ENCODE measurements at places on chromosomes 5 and 9.
A peak's percentile ranks its signal among the peaks of the same experiment; 100 is the strongest.

- no peak for DNase-seq
Observed at GRCh38 chr9:89006996-89007967, 16.0 kb downstream of the S1PR3 start.

- DNase-seq = no peak
Observed at GRCh38 chr5:103205991-103206700, 52.4 kb upstream of the MACIR start.

GRCh38 chr9:37976714-37977477, 73.0 kb upstream of the SLC25A51 start:
- no peak for DNase-seq

GRCh38 chr5:135521964-135522363, 13.8 kb downstream of the NEUROG1 start:
- no peak for DNase-seq

- no peak for DNase-seq
Observed at GRCh38 chr5:80165452-80165851, 90.4 kb downstream of the SERINC5 start.

GRCh38 chr5:81140441-81140840, 92.7 kb upstream of the CKMT2 start:
- DNase-seq = peak; percentile 28

DNA sequence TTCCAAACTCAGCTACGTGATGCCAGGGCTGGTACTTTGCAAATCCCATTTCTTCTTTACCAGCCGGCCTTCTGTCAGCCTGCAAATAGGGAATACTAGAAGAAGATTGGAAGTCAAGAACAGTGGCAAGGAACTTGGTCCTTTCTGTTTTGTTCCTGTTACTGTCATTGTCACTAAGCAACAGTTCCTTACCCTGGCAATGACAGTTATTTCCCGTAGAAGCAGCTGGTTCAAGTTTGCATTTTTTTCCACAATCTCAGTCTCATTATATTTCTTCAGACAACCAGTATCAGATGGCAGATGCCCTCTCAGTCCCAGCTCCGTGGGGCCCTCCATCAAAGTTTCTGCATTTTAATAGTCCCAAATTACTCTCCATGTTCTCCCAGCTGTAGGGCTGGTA, 9.1 kb upstream of the C1QTNF2 start:
- no peak for DNase-seq

- no peak for DNase-seq
Observed at GRCh38 chr5:172076761-172077244, 70.4 kb upstream of the FBXW11 start.

DNA sequence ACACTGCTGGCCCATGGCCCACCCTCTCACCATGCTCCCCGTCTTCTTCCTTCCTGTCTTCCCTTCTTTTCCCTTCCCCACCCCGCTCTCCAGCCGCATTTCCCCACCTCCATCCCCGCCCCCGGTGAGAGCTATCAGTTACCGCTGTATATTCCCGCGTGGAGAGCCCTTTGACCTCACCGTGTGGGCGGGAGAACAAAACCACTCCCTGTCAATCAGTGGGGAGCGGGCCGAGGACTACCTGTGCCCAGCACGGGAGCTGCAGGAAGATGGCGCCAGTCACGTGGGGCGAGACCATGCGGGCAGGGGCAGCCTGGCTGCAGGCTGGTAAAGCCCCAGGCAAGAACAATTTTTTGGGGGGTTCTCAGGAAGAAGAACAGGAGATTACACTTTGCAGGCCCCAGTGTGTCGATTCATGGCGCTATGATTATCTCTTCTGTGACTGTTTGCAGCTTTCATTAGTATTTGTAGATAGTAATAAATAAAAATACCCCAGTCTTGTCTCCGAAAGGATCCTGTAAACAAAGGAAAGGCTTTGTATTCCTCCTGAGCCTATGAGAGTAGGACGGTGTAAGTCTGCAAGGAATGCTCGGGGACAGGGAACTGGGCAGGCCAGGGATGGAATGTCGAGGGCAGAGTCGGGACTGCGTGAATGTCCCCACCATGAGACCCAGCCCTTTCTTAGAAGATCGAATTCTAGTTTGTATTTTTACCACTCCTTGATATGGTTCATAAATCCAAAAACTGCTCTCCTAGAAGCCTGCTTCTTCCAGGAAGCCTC, 14.8 kb upstream of the DMRT1 start:
- no peak for DNase-seq

GRCh38 chr5:159536166-159536565, 205.9 kb upstream of the IL12B start:
- no peak for DNase-seq

DNA sequence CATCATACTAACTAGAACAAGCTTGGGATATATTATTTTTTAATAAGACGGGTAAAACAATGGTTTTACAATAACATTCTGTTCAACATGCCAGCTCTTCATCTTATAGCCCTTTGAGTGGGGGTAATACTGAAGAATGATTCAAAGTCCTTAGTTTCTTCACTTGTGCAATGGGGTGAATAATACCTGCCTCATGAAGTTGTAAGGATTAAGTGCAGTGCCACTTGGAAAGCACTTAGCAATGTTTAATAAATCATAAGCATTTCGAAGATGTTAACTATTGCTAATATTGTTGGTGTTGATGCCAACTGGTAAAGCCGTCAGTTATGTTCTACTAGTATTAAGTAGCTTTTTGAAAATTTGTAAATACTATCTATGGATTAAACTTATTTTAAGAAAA, 38.0 kb downstream of the TNPO1 start:
- no peak for DNase-seq

GRCh38 chr5:60959156-60959555, 14.2 kb downstream of the NDUFAF2 start:
- no peak for DNase-seq

GRCh38 chr9:91181541-91181940, 180.2 kb downstream of the AUH start:
- DNase-seq = no peak

DNA sequence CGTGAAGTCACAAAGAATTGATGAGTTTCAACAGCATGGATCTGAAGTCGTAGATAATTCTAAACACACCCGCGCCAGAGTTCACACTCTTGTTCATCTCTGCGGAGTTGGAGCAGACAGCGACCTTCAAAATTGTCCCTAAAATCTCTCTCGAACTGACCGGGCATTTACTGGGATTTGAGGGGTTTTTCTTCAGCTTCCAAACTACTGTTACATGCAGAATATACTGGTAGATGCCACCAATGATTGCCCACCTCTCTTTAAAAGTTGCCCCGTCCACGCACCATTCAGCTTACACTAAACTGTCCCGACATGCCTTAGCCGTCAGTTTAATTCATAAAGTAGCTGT, 5.2 kb upstream of the ISL1 start:
- DNase-seq = no peak

DNA sequence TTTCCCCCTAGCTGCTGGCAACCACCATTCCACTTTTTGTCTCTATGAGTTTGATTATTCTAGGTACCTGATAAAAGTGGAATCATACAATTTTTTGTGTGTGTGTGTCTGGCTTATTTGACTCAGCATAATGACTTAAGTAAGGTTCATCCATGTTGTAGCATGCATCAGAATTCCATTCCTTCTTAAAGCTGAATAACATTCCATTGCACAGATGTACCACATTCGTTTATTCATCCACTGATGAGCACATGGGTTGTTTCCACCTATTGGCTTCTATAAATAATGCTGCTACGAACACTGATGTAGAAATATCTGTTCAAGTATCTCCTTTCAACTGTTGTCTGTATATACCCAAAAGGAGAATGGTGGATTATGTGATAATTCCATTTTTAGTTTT, 33.7 kb downstream of the AP3B1 start:
- no peak for DNase-seq

- DNase-seq = no peak
Observed at GRCh38 chr9:136831002-136831719, 11.1 kb upstream of the AJM1 start.

DNA sequence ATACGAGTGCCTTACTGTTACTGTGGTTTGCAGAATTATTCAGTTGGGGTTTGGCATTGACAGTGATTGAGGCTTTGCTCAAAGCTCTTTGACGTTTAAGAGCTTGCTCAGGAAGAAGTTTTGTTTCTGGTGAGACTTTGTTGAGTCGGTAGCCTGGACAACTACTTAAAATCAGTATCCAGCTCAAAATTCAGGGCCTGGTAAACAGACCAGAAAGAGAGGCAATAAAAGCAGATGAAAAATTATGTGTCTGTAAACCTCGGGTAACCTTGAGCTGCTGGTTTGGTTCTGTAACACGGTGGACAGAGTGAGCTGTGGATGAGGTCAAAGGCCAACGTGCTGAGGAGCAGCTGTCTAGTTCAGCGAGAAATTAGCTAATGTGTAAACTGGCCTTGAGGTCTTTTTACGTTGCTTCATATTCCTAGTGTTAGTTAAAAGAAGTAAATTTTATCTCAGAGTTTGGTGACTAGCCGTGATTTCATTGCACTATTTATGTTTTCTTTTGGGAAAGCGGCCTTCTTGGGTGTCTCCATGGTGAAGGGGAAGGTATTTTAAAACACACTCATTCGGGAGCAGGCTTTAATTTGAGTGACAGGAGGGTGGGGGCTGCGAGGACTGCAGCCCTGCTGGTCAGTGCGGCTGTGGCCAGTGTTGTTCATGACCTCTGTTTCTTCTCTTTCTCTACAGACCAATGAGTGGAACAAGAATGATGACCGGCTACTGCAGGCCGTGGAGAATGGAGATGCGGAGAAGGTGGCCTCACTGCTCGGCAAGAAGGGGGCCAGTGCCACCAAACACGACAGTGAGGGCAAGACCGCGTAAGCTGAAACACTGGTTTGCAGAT, 82.0 kb upstream of the TTC23L start:
- no peak for DNase-seq

DNA sequence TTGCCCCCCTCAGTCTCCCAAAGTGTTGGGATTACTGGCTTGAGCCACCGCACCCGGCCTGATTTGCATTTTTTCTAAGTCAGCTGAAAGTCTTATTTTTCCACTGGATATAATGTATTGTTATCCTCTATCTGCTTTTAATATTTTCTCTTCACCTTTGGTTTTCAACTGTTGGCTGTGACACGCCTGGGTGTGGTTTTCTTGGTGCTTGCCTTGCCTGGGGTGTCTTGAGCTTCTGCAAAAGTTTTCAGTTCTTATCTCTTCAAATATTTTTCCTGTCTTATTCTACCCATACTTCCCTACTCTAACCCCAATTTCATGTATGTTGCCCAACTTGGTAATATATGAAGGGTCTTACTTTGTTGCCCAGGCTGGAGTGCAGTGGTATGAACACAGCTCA, 4.3 kb upstream of the MXD3 start:
- no peak for DNase-seq

DNA sequence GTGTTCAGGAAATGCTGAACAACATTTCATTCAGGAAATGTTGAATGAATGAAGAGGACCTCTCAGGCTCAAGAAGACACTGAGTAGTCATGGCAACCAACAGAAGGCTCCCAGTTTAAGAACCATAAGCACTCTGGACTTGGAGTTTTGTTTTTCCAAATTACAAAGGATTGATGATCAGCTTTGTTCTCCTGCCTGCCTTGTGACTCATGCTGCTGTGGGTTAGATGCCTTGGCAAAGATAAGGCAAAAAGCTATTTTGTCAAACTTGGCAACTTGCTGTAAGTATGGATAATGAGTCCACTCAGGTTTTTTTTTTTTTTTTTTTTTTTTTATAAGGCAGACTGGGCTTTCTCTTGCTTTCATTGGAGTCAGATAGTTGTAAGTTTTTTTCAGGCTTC, 365.0 kb downstream of the TMEM232 start:
- DNase-seq = no peak

GRCh38 chr5:90368454-90369246, 40.9 kb downstream of the CETN3 start:
- no peak for DNase-seq

DNA sequence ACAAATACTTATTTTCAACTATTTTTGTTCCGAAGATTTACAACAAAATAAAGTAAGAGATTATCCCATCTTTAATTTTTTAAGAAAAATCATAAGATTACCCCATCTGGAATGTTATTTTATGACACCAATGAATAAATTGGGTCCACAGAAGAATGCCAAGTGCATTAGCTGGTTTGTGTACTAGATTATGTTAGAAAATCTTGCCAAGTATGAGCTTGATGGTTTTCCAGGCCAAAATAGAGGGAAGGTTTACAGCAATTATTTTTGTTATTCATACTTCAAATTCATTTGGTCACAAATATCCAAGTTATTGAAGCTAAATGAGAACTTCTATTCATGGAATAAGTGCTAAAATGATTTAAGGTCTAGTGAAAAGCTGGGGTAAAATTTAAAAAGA, 109.4 kb upstream of the DMRTA1 start:
- no peak for DNase-seq

- no peak for DNase-seq
Observed at GRCh38 chr5:68950930-68951329, 142.9 kb upstream of the SLC30A5 start.

DNA sequence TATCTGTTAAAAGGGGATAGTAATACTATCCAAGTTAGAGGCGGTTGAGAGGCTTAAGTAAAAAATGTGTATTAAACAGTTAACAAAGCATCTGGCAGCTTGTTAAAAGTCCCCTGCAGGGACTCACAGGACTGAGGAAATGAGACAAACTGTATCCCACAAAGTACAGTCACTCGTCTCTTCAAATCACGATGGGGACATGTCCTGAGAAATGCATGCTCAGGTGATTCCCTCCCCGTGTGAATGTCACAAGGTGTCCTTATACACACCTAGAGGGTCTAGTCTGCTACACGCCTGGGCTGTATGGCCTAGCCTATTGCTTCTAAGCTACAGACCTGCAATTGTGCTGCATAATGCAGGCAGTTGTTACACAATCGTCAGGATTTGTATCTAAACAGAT, 237.0 kb downstream of the IRX2 start:
- DNase-seq = no peak

- no peak for DNase-seq
Observed at GRCh38 chr5:108639366-108639765, 108.3 kb upstream of the FER start.

- no peak for DNase-seq
Observed at GRCh38 chr9:112162621-112163413, 12.3 kb downstream of the SUSD1 start.

GRCh38 chr5:177304392-177305119, 957 bp downstream of the PRELID1 start:
- no peak for DNase-seq

DNA sequence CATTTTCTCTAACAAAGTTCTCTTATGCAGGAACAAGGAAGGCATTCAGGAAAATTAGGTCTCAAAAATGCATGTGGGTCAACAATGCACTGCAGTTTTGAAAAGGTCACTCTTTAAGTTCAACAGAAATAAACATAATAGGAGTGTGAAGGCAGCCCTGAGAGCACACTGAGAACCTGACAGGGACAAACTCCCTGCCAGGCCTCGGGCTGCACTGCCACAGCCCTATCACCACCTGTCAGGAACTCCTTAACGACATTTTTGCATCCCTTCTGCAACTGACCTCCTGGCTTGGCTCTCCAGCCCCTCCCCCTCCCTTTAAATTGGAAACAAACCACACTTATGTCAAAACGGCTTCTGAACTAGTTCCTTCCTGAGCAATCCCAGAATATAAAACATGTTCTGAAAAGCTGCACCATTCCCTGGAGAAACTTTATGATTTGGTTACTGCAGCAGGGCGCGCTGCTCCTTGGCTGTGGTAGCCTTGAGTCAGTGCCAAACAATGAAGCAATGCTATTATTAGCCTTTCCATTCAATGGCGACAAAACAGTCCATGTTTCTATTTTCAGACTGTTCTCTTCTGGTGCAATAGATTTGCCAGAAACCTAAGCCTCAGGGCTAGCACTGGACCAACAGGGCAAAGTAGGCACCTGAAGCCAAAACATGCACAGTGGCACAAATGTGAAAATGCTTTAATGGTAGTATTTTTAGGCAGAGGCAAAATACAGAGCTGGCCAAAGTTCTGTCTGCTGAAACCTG, 160.1 kb upstream of the ZNF608 start:
- peak; percentile 34 for DNase-seq
